Glomerular endothelial cell (primary cell): ENCODE measurements at places on chromosomes 13 and 19.
A peak's percentile ranks its signal among the peaks of the same experiment; 100 is the strongest.

- DNase-seq: peak; percentile 73
Observed at GRCh38 chr19:17560205-17560595, 4.8 kb downstream of the COLGALT1 start.

GRCh38 chr19:39014037-39014436 lies 18.3 kb downstream of the FBXO27 start:
- no peak for DNase-seq

GRCh38 chr13:30027569-30028455 lies 177.4 kb upstream of the UBL3 start:
- DNase-seq: no peak

DNA sequence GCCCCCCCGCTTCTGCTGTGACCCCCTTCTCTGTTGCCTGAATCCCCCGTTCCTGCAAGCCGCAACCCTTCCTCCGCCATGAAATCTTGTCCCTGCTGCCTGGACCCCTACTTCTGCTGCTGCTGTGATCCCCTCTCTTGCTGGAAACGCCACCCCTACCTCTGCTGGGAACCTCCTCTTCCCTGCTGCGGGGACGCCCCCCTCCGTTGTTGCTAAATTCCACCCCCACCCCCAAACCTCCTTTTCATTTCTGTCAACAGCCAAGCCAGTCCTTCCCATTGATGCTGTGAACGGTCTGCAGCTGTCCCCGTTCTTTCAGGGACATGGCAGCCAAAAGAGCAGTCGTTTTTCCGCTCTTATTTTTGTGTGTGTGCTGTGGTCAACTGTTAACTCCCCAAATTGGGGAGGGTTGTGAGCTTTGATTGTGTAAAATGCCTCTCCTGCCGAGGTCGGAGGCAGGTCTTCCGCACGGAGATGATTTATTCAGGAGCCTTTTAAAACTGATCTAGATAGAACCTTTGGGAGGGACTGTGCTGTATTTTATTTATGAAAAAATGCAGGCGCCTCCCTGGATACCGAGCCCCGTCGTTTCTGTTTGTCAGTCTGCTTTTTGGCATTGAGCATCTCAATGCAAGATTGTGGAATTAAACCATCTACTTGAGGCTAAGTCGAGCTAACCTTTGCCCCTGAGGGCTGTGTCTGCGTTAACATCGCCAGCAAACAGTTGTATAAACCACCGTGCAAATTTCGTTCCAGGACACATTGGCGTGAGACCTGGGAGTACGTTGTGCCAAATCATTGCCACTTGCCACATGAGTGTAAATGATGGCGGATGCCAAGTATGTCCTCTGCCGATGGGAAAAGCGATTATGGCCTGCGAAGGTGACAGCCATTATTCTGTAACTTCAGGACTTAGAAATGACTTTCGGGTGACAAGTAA lies 27.9 kb upstream of the NDUFS7 start:
- no peak for DNase-seq

GRCh38 chr13:67303661-67304333 lies 73.7 kb upstream of the PCDH9 start:
- no peak for DNase-seq

- no peak for DNase-seq
Observed at GRCh38 chr19:46385636-46386035, 27.7 kb downstream of the CCDC8 start.
